ENCODE measurements at places on chromosomes 16 and 17.

DNA sequence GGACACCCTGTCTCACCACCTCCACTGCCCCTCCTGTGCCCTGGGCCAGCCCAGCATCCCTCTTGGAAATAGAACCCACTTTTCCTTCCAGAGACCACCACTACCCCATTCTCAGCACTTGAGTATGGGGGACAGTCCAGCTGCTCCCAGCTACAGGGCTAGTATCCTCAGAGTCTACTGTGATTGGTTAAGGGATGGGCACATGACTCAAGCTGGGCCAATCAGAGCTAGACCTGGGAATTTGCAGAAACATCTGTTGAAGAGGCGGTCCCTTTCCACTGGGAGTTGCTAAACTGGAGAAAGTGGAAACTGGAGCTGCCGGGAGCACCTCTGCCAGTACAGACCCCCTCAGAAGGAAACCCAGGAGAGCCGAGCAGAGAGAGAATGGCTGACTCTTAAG lies 156.6 kb downstream of the GSG1L start:
- DNase-seq: no peak

DNA sequence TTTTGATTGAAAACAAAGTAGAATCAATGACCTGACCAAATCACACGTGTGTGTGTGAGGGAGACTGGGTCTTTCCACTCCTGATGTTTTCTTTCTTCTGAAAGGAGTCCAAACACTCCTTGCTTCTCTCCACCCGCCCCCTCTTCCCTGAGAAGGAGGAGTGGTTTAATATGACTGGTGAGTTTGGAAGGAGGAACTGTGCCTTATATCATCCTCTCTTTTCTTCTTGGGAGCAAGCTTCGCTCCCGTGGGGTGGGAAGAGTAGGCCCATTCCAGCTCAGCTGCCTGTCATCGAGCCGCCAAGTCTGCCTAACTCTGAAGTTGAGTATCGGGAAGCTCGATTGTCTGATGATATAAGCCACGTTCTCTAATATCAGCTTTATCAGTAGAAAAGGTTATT lies 96.5 kb downstream of the YPEL2 start:
- no peak for DNase-seq

DNA sequence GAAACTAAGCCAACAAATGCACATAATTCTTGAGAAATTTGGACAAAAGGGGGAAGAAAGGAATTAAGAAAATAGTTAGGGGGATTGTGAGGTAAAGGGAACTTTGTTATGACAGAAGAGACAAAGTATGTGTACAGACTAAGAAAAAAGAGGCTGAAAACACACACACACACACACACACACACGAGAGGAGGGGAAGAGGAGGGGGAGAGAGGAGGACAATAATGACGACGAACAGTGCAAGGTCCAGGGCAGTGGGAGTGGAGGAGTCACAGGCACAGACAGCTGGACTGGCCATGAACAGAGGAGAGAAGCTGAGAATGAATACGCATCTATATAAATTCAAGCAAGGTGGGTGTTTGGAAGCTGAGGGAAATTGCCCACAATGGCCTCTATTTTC lies 44.6 kb downstream of the MARVELD3 start:
- no peak for DNase-seq

- DNase-seq: no peak
These were observed 35.3 kb downstream of the SOCS3 start for GRCh38 chr17:78324391-78325075.

DNA sequence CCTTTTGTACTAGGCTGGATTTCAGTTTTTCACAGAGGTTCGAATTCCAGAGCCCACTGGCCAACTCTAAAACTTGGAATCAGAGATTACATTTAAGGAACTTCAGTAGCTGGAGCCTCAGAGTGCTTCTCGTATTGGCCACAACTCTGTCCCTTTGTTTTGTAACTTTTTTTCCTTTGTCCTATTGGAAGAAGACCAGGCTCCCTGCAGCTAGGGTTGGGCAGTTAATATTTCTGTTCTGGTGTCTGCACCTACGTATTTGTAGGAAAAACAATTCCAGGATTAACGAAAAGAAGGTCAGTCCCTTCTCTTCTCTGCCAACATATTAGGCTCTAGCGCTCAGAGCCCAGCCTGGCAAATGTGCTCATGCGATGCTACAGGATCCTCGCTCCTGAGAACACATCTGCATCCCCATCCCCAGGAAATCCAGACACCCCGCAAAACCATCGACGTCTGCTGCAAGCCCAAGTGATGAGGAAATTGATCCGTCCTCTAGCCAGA lies 1.9 kb downstream of the CDH11 start:
- DNase-seq: no peak

Data from stimulated activated CD8-positive, alpha-beta memory T cell treated with anti-CD3 and anti-CD28 coated beads, Interleukin-2, amount 100 ng/mL, for 48 hours (primary cell).